Left lung (tissue), 14 donors: ENCODE measurements at places on chromosomes 6 and 20. TPM values are rescaled to one million over a fixed set of nuclear protein-coding genes. Genes with fewer than 3 reads are reported as not detected.

OTOR gene
- total RNA-seq, result not detected

ZKSCAN3 gene
- 7.7 TPM for total RNA-seq

PTGIS gene
- total RNA-seq, result 46.0 TPM

MOXD1 gene
- 49.5 TPM for total RNA-seq

PNPLA1 gene
- total RNA-seq, result 2.0 TPM

CNBD2 gene
- total RNA-seq, result 3.3 TPM

ADGB gene
- total RNA-seq, result 1.3 TPM

ZMYND8 gene
- total RNA-seq, result 38.9 TPM

SAPCD1 gene
- total RNA-seq, result 1.3 TPM

RWDD1 gene
- total RNA-seq, result 41.1 TPM

LST1 gene
- total RNA-seq, result 95.1 TPM

NOTCH4 gene
- 58.4 TPM for total RNA-seq

GHRH gene
- not detected for total RNA-seq

TSHZ2 gene
- 7.6 TPM for total RNA-seq

C4B gene
- total RNA-seq, result 101 TPM

CEBPB gene
- total RNA-seq, result 133 TPM

ARHGAP18 gene
- total RNA-seq, result 46.0 TPM

MAFB gene
- total RNA-seq, result 29.8 TPM

GNAS gene
- total RNA-seq, result 1,158 TPM

ACTL10 gene
- total RNA-seq, result 2.3 TPM

FAM83C gene
- total RNA-seq, result not detected

BIRC7 gene
- total RNA-seq, result 0.64 TPM

CPXM1 gene
- total RNA-seq, result 8.1 TPM

SLC17A3 gene
- 0.18 TPM for total RNA-seq

TP53TG5 gene
- total RNA-seq, result not detected

PAK5 gene
- not detected for total RNA-seq

SLCO4A1 gene
- total RNA-seq, result 11.5 TPM

COL20A1 gene
- not detected for total RNA-seq

DNMT3B gene
- 0.86 TPM for total RNA-seq

MAP7 gene
- 22.0 TPM for total RNA-seq

BPIFA1 gene
- total RNA-seq, result not detected

SAMD10 gene
- total RNA-seq, result 4.6 TPM

BPIFB1 gene
- total RNA-seq, result 0.23 TPM

SLC17A9 gene
- 16.1 TPM for total RNA-seq

SPATS1 gene
- total RNA-seq, result 0.45 TPM

ANKEF1 gene
- total RNA-seq, result 6.1 TPM

ZSCAN31 gene
- 30.8 TPM for total RNA-seq

EPPIN gene
- not detected for total RNA-seq

ADTRP gene
- 7.1 TPM for total RNA-seq

MAPK13 gene
- total RNA-seq, result 89.7 TPM

PPP1R14C gene
- 33.6 TPM for total RNA-seq

FLOT1 gene
- 206 TPM for total RNA-seq

SLA2 gene
- 0.87 TPM for total RNA-seq

TRMT6 gene
- 13.3 TPM for total RNA-seq
